ENCODE measurements at places on chromosomes 1 and 21.

DNA sequence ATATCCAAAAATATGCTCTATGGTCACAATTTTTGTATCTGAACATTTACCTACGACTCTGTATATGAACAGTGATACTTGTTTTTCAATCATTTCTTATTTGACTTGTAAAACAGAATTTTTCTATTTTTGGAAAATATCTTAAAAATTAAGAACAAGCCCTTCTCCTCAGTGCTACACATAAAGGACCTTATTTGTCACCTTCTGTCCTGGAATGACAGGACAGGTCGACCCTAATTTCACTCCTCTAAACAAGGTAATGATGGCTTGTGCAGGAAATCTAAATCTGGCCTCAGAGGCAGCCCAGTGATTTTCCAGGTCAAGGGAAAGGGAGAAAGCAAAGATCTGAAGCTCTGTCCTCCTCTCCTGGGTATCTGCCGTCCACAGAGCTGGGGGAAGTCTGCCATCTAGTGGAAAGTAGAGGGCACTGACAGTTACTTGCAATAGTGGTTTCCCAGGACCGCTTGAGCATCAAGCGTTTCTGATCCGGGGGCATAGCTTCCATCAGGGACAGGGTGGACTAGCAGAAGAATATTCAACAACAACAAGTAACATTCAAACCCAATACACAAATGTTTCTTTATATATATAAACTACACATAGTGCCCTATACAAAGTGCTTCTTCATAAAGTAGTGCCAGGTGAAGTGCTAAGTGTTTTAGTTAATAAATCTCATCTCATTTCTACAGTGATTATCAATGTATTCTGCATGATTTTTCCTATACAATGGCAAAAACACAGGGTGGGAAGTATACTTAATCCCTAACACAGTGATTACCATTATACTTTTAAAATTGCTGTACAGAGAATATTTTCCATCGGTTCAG, 74.6 kb downstream of the SLC25A24 start:
- DNase-seq, result peak; percentile 76

- DNase-seq, result peak; percentile 39
Observed at GRCh38 chr1:70764747-70765146, 282.9 kb downstream of the PTGER3 start.

DNA sequence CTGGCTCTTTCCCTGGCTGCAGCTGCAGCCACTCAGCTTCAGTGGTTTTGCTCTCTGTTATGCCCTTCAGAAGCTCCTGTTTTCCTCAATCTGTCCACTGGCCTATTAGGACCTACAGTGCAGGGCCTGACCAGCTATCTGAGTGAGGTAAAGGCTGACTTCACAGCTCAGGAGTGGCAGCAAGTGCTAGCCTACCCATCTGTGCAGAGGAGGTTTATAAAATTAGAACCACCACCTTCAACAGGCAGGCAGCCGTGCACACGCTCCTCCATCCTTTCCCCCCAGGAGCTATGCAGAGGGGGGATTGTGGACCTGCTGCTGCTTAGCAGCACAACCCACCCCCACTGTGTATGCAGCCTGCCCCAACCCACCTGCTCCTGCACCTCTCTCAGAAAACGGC, 8.3 kb downstream of the ADAR start:
- DNase-seq, result peak; percentile 13

GRCh38 chr1:32900956-32901822, at the start of gene TMEM54:
TSS of gene TMEM54 (minus strand) at chr1:32901389. CDS start at chr1:32901238, 151 bp downstream.
- DNase-seq, result no peak

GRCh38 chr21:24076179-24076578, 1531.1 kb downstream of the MRPL39 start:
- no peak for DNase-seq

- DNase-seq, result peak; percentile 67
Observed at GRCh38 chr1:46039571-46040052, 92.8 kb downstream of the PIK3R3 start.
